ENCODE measurements at places on chromosomes 2 and 18.

DNA sequence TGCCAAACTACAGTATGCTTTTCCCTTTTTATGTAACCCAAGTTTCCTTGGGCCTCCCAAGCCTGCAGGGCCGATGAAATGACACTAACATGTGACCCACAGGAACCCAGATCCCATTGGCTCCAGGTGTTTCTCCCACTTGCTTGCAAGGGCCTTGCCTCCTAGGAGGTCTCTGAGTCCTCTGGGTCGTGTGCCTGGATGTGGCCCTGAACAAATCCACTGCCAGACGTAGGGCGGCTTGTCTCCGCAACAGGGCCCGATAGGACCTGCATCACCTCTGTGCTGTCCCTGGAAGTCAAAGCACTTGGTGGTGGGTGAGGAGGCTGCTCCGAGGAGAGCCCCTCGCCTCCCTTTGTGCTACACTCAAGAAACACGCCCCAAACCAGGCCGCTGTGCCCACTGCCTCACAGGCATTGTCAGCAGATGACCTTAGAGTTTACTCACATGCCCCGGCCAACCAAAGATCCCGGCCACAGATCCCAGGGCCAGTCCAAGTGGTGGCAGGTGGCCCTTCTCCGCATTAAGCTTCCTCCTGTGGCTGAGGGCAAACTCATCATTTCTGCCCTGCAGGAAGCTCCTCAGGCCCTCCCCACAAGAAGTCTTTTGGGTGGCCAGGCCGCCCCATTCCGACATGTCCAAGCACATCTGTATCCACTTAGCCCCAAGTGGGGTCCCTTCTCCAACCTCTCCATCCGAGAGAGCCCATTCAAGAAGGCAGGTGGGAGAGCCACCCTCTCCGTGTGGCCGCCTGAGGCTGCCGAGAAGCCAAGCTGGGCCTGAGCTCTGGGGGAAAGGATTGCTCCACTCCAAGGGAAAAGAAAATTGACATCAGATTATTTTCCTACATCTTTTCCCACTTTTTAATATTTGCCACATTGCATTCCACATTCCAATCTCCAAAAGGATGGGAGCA is 76.7 kb downstream of the GFPT1 start:
- no peak for DNase-seq

- DNase-seq: no peak
Measured at GRCh38 chr2:85959185-85959584, 70.4 kb upstream of the ST3GAL5 start.

- DNase-seq: peak; percentile 78
Measured at GRCh38 chr2:97870396-97870843, 125.3 kb downstream of the TMEM131 start.

DNA sequence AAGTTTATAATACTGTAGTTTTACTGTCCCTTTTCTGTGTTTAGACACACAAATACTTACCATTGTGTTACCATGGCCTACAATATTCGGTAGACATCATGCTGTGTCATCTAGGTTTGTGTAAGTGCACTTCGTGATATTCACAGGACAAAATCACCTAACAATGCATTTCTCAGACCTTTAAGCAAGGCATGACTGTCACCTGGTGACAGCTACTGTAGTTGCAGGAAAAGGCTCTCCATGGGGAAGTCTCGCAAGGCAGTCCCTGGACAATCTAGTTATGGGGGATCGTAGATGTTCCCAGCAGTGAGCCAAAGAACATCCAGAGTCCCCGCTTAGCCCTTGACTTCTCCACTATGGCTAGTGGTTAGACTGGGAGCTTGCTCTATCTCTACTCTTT is 73.1 kb downstream of the EIF2AK3 start:
- DNase-seq: no peak

GRCh38 chr2:44277541-44277940 is 2.3 kb downstream of the SLC3A1 start:
- DNase-seq: no peak

- DNase-seq: no peak
Measured at GRCh38 chr2:37830636-37831035, 94.5 kb upstream of the RMDN2 start.

GRCh38 chr2:81389203-81389602 is 1084.7 kb upstream of the LRRTM1 start:
- DNase-seq: no peak

- DNase-seq: no peak
Measured at GRCh38 chr2:182360663-182361260, 66.1 kb downstream of the PDE1A start.

GRCh38 chr2:222900354-222900753 is 39.5 kb downstream of the ACSL3 start:
- no peak for DNase-seq

DNA sequence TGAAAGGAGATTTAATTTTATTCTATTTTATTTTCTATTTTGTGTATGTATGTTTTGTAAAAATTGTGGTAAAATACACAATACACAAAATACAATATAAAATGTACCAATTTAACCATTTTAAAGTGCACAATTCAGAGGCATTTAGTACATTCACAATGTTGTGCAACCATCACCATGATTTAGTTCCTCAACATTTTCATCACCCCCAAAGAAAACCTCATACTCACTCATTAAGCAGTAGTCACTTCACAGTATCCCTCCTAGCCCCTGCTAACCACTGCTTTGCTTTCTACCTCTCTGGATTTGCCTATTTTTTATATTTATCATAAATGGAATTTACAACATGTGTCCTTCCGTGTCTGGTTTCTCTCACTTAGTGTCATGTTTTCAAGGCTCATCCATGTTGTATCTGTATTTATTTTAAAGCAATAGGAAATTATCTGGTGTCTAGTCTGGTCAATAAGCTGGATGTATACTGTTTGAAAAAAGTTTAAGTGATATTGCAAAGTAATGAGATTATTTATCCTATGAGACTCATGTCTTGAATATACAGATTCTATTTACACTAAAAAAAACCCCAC is 77.9 kb upstream of the GLS start:
- DNase-seq: no peak

GRCh38 chr18:41965634-41966255 is 10.7 kb downstream of the PIK3C3 start:
- DNase-seq: no peak

DNA sequence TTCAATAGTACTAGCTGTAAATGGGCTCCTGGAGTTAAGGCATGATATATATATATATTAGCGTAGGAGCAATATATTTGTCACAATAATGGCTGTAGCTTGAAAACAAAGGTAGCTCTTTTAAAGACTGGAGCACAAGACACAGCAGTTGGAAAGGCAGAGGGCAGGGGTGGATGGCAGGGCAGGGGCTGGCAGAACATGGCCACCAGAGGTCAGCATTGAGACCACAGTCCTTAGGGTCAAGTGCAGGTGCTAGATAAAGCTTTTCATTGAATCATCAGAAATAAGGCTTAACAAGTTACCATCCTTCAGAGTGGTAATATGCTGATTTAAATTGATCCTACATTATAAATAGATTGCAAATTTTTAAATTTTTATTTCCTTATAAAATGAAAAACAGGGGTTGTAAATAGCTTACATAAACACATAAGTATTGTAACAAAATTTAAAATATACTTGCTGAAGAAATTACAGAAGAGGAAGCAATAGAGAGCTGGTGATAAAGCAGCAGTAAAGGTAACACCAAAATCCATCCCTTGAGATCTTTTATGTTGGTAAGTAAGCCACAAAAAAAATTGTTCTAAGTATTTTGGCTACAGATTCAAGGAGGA is 161.2 kb upstream of the PIEZO2 start:
- DNase-seq: no peak

- DNase-seq: no peak
Measured at GRCh38 chr2:42775810-42776209, 11.9 kb upstream of the OXER1 start.

GRCh38 chr2:19356545-19357401 is 1.6 kb downstream of the OSR1 start:
- DNase-seq: no peak

GRCh38 chr2:12604341-12604740 is 112.4 kb upstream of the TRIB2 start:
- DNase-seq: no peak

DNA sequence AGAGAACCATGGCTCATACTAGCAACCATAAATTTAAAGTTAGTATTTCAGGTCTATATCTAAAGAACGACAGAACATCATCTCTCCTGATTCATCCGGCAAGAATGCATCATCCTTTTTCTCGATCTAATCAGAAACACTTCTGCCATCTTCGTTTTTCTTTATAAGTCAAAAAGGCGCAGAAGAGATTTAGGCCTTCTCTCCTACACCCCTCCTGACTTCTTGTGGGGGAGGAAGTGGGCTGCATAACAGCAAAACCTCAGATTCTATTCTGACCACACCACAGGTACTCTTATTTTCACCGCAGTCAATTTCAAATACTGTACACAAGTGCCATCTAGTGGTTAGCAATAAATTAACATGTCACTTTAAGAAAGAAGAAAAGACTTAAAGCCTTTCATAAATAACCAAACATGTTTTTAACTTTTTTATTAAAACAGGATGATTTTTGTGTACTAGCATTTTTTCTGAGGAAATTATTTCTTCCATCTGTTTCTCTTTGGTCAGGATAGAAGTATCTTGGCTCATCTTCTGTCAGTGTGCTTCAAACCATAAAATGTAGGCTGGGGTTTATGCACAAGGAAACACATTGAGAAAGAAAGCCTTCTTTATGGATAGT is 48.4 kb upstream of the PIK3C3 start:
- DNase-seq: peak; percentile 27

- DNase-seq: no peak
Measured at GRCh38 chr18:77486985-77487384, 237.3 kb downstream of the GALR1 start.

DNA sequence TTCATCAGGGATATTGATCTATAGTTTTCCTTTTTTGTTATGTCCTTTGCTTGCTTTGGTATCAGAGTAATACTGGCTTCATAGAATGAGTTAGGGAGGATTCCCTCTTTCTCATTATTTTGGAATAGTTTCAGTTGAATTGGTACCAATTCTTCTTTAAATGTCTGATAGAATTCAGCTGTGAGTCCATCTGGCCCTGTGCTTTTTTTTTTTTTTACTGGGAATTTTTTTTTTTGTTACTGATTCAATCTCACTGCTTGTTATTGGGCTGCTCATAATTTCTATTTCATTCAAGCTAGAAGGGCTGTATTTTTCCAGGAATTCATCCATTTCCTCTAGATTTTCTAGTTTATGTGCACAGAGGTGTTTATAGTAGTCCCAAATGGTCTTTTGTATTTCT is 103.9 kb downstream of the RND3 start:
- DNase-seq: no peak

DNA sequence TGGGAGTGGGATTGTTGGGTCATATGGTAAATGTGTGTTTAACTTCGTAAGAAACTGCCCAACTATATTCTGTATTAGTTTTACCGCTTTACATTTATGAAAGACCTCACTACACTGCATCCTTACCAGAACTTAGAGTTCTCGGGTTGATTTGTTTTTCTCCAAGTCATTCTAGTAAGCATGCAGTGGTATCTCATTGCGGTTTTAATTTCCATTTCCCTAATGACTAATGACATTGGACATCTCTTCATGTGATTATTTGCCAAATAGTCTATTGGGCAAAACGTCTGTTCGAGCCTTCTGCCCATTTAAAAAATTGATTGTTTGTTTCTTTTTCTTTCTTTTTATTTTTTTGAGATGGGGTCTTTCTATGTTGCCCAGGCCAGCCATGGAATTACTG is 6.8 kb downstream of the FBLN7 start:
- no peak for DNase-seq

GRCh38 chr18:36066686-36067054 is 689 bp downstream of the RPRD1A start:
- no peak for DNase-seq

DNA sequence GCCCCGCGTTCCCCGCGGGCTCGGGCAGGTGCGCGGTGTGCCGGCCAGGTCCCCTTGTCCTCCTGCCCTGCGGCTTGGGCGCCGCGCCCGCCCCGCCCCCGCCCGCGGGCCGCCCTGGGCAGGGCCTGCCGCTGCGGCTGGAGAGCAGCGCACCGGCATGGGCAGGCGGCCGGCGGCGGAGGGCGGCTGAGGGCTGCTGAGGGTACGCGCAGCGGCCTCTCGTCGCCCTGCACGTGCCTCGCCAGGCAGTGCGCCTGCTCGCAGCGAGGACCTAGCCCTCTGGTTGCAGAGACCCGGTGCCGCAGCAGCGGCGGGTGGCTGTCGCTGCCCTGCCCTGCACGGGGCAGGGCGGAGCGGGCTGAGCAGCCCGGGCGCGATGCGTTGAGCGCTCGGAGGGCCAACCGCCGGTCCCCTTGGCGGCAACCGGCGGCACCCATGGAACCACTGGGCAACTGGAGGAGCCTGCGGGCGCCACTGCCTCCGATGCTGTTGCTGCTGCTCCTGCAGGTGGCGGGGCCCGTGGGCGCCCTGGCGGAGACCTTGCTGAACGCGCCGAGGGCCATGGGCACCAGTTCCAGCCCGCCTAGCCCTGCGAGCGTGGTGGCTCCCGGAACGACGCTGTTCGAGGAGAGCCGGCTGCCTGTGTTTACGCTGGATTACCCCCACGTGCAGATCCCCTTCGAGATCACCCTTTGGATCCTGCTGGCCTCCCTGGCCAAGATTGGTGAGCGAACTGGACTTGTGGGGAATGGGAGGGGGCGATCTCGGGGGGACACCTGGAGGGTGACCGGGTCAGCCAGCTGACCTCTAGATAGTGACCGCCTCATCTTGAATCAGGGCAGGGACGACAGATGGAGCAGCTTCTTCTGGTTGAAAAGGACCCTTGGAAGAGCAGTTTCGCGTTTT is at the start of gene SLC9A2:
Gene SLC9A2 (plus strand): TSS at position 140 of the 906 bp plus-strand sequence. CDS start 296 bp downstream, at position 436.
- no peak for DNase-seq

DNA sequence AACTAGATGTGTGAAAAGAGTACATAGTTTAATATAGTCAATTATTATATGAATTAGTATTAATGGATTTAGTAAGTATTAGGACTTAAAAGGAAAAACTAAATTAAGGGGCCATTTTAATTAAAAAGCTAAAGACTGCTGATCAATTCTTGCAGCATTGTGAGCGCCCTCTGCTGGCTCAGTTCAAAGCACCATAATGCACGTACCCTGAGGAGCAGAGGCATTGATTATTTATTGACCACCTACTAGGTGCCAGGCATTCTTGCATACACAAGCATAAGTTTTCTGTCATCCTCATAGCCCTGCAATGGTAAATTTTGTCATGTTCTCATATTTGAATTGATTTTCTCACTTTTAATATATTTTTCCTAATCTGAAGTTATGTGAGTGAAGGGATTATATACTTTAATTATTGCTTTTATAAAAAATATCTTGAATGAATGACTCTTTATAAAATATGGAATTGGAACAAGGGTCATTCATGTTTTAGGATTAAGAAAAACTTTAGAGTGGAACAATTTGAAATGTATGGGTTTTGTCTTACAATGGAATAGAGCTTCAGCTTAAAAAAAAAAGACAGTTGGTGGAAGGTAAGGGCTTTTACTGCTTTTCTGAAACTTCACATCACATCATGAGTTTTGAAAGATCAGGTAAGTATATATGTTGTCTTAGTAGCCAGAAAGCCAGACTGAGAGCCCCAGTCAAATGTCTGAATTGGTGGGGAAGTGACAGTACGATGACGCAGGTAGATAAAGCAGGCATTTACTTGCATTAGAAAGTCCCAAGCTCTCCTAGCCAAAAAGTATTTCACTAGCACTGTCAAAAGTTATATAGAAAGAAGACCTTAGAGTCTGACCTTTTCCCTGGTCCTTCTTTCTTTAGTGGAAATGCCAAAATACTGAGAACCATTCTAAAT is 9.7 kb downstream of the ITGA4 start:
- no peak for DNase-seq

All from HTR-8/SVneo (cell line).